NCI-H2227 treated with DMSO at 0.1 percent for 48 hours (cell line): ENCODE measurements at places on chromosomes 6 and 20.

DNA sequence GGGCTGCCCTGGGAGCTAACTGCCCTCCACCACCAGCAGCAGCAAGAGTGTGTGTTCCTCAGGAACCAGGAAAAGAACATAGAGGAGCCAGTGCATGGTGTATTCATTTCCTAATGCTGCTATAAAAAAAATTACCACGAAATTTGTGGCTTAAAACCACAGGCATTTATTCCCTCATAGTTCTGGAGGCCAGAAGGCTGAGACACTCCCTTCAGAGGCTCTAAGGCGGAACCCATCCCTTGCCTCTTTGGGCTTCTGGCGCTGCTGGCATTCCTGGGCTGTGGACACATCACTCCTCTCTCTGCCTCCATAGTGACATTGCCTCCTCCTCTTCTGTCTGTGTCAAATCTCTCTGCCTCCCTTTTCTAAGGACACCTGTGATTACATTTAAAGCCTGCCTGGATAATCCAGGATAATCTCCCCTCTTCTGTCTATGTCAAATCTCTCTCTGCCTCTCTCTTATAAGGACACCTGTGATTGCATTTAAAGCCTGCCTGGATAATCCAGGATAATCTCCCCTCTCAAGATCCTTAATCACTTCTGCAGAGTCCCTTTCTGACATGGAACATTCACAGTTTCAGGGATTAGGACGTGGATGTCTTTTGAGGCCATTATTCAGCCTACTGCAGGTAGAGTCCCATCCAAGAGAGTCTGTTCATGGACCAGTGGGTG, 54.7 kb downstream of the NDUFAF5 start:
- no peak for DNase-seq

DNA sequence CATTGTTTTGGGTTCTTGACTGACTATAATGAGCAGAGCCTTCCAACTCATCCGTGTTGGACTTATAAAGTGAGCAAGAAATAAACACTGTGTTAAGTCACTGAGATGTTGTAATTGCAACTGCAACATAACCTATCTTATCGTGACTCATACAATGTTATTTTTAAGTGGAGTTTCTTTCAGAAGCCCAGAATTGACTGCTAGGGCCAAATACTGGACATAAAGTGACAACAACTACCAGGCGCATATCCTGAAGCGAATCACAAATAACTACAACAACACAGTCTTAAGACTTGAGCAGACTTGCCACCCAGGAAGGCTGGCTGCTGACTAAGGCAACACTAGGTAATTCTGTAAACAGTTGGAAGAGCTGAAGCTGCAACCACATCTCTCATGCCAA, 326.6 kb downstream of the COL12A1 start:
- DNase-seq = no peak

GRCh38 chr6:121896771-121897170, 461.3 kb downstream of the GJA1 start:
- no peak for DNase-seq

DNA sequence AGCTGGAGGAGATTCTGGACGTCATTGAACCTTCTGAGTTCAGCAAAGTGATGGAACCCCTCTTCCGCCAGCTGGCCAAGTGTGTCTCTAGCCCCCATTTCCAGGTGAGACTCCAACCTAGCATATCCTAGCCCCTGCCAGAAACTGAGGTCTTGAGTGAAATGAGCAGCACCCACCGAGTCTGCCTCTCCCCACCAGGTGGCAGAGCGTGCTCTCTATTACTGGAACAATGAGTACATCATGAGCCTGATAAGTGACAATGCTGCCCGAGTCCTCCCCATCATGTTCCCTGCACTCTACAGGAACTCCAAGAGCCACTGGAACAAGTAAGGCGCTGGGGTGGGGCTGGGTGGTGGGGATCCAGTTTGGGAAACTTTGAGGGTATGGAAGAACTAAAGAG, 4.6 kb downstream of the MEA1 start:
- no peak for DNase-seq

- no peak for DNase-seq
These were observed 17.5 kb downstream of the KIAA1755 start for GRCh38 chr20:38242848-38243708.

DNA sequence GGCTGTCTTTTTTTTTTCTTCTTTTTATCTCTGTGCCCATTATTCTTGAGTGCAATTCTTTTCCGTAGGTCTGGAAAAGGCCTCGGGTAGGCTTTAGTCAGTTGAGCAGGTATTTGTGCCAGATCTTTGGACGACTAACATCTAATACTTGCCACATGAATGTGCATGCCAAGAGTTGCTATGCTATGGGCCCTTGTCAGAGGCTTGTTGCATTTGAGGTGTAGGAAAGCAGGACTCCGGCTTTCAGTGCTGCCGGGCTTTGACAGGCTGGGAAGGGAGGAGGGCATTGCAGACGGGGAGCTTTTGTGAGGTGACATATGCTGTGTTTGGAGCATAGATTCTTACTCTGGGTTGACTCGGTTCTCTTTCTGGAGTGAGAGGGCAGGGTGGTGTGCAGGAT, 10.2 kb downstream of the LRRC1 start:
- DNase-seq = no peak

DNA sequence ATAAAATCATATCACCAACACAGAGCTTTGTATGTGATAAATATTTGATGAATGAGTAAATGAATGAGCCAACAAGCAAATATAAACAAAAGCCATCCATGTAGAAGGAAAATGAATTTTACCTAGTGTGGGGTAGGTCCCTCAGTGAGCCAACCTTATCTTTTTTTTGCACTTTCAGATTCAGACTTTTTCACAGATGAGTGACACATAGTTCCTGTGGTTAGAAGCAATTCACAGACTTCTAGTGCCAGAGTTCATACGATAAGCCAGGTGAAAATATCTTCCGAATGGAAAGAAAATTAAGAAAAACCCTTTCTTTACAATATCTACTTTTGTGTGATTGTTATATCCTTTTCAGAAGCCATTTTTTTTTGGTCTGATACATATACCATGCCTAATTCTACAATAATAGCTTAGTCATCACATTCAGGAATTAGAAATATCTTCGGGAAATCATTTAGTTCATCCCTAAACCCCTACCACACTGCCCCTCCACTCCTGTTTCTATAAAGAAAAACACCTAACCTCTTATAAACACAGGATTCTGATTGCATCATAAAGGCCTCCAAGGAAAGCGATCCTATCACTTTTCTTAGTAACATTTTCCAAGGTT, 82.7 kb upstream of the CNR1 start:
- DNase-seq = no peak

DNA sequence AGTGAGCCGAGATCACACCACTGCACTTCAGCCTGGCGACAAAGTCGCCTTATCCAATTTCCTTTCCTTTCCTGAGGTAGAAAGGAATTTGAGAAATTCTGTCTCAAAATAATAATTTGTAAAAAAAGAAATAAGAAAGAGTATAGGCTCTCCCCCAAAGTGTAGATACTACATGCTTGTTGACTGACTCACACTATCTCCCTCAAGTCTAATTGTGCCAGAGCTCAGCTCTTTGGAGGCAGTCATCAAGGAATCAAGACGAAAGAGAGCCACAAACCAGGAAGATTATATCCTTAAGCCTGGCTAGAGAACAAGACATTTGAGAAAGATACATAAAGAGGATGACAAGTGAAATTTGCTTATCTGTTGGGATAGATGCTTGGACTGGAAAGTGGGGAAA, 3.7 kb upstream of the FKBPL start:
- no peak for DNase-seq

DNA sequence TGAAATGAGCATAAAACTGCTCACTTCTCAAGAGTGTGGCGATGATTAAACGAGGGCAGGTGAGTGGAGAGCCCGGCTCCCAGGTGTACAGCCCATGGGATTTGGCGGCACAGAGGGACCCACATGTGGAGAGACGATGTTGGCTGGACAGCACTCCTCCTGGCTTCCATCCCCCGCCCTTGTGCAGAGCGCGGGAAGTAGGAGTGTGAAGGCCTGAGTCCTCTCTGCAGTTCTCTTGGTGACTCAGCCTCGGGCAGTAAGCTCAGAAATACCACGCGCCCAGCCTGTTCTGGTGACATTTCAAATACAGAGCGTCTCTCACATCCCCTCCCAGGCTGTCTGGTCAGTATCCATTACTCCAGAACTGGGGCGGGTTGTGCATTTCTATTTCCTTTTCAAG, 94.2 kb upstream of the SRSF6 start:
- no peak for DNase-seq

- no peak for DNase-seq
These were observed 30.9 kb upstream of the XRN2 start for GRCh38 chr20:21272279-21272678.
